Activated T-cell treated with anti-CD3 and anti-CD28 coated beads for 24 hours (primary cell): ENCODE measurements at places on chromosomes 7 and 10.

GRCh38 chr10:103353281-103353680, 2.3 kb upstream of the PCGF6 start:
- no peak for DNase-seq

DNA sequence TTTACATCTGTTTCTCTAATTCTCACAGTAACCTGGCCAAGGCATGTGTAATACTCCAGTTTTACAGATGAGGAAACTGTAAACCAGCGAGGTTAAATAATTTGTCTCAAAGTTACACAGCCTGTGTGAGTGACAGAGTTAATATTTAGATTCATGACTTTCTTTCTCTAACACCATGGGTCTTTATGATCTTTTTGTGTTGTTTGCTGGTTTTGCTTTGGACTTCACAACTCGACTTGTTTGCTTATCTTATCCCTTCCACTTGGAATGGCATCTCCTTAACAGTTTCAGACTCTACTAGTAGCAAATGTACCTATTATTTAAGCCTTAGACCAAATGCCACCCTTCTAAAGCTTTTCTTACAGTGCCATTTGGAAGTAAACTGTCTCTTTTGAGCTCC, 34.4 kb downstream of the MXI1 start:
- DNase-seq: no peak

DNA sequence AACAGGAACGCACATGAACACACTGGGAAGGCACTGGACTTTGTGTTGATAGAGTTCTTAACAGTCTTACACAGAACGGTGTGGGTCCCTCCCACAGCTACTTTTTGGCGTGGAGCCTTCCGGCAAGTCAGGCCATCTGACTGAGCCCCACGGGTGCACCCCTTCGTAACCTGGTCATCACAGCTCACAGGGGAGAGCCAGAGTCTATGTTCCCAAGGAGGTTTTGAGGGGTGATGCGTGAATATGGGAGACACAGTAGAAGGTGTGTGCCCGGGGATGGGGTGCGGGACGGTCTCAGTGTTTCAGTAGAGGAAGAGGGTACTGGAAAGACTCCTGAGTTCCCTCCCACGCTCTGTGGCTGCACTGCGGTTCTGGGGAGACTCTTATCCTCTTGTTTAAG, 291.7 kb downstream of the DNAJB6 start:
- no peak for DNase-seq

GRCh38 chr7:27948861-27949260, 208.9 kb downstream of the TAX1BP1 start:
- DNase-seq: no peak

DNA sequence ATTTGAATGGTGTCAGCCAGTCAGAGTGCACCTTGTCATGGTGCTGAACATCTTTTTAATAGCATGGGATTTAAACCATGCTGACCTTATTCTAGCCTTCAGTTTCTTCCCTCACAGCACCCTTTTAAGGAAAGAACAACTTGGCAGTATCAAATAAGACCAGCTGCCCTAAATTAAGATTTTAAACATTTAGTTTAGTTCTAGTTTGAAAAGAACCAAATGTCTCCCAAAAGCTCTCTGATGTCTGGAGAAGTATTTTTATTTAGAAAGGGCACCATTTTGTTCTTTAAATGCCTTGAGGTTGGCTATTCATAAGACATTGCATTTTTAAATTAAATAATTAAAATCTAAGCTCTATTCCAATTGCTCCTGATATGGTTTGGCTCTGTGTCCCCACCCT, 121.1 kb downstream of the CCDC3 start:
- no peak for DNase-seq

DNA sequence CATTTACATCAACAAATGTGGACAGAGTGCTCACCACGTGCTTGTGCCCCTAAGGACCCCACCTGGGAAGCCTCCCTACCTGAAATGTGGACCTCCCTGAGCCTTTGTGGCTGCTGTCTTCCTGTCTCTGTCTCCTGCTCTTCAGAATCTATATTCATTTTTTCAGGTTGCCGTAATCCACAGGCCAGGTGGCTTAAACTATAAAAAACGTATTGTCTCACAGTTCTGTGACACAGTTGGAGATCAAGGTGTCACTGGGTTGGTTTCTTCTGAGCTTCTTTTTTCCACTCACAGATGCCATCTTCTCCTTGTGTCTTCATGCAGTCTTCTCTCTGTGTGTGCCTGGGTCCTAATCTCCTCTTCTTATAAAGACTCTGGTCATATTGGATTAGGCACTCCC, 5.6 kb upstream of the VSTM4 start:
- no peak for DNase-seq

DNA sequence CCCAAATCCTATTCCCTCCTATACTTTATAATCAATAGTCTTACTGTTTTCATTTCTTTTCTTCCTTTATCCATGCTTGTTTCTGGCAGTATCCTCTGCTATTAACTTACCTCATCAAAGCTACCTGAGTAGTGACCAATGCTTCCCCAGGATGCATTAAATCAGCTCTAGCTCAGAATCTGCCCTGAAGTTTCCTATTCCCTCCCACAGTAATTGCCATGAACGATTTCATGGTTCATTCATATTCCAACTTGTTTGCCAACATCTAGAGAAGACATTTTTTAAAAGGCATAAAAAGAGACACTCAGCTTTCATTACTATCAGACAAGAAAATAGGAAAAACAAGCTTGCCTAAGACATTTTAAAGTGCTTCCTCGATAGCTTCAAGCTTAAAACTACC, 42.3 kb downstream of the COA1 start:
- DNase-seq: no peak

DNA sequence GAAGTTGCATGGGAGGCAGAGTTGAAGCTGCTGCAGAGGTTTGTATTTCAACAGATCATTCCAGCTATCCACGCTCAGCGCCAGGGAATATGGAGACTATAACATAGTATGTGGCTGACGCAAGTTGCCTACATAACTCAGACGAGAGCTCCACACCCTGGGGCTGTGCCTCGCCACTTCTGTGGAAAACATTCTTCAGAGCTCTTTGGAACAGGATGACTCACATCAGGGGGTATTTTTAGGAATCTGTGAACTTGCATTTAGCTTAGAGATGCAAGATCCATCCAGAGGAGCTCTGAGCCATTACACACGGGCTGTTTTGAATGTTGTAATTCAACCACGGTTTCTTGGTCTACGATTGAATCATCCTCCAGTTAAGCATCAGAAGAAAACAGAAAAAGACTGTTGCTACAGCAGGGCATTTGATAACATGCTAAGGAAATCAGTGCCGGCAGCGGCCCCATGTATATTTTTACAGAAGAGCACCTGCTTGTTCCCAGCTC, 481.5 kb upstream of the AKR1E2 start:
- DNase-seq: peak; percentile 43
